ENCODE measurements at places on chromosomes 4 and X.

DNA sequence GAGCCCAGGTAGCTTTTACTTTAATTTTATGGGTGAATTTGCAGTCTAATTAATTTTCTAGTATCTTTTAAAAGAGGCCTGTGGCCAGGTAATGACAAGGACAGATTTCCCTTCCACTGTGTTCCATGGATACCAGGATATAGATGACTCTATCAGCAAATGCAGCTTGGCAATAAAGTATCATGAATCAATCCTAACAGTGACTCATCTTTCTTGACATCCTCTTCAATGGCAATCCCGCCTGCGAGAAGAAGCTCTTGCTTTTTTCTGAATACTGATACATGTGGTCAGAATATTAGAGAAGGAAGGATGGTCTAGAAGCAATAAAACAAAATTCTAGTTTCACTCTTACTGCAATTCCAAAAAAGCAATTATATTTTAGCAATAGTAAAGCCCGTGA lies 267.8 kb downstream of the DTHD1 start:
- no peak for DNase-seq

GRCh38 chr4:36138220-36138619 lies 106.1 kb downstream of the ARAP2 start:
- DNase-seq, result no peak

GRCh38 chrX:54944816-54945215 lies 24.2 kb downstream of the TRO start:
- DNase-seq, result no peak

- DNase-seq, result no peak
Measured at GRCh38 chrX:47502316-47503125, 19.5 kb upstream of the ZNF41 start.

GRCh38 chrX:54891573-54891972 lies 29.1 kb upstream of the TRO start:
- peak; percentile 44 for DNase-seq

All from suppressor macrophage (primary cell).